NCI-H524 treated with DMSO at 0.1 percent for 48 hours (cell line): ENCODE measurements at places on chromosomes 12 and 14.

GRCh38 chr12:120592121-120593049 lies 11.2 kb upstream of the POP5 start:
- DNase-seq, result no peak

GRCh38 chr14:89270439-89271227 lies 146.4 kb downstream of the FOXN3 start:
- no peak for DNase-seq

GRCh38 chr12:54126029-54126695 lies 62.6 kb downstream of the SMUG1 start:
- DNase-seq, result no peak

GRCh38 chr12:49659753-49660152 lies 36.4 kb downstream of the PRPF40B start:
- DNase-seq, result no peak

- DNase-seq, result no peak
These were observed 70.4 kb downstream of the NRXN3 start for GRCh38 chr14:78240567-78240966.

GRCh38 chr14:104104076-104104901 lies 18.8 kb downstream of the ASPG start:
- DNase-seq, result no peak

GRCh38 chr14:39228509-39229221 lies 5.0 kb upstream of the MIA2 start:
- no peak for DNase-seq
